Stimulated activated CD8-positive, alpha-beta memory T cell treated with anti-CD3 and anti-CD28 coated beads, Interleukin-4, amount 100 ng/mL, for 1 hour (primary cell): ENCODE measurements at places on chromosomes 3 and 15.

- DNase-seq, result peak; percentile 46
Measured at GRCh38 chr3:10242182-10243065, 5.8 kb upstream of the TATDN2 start.

DNA sequence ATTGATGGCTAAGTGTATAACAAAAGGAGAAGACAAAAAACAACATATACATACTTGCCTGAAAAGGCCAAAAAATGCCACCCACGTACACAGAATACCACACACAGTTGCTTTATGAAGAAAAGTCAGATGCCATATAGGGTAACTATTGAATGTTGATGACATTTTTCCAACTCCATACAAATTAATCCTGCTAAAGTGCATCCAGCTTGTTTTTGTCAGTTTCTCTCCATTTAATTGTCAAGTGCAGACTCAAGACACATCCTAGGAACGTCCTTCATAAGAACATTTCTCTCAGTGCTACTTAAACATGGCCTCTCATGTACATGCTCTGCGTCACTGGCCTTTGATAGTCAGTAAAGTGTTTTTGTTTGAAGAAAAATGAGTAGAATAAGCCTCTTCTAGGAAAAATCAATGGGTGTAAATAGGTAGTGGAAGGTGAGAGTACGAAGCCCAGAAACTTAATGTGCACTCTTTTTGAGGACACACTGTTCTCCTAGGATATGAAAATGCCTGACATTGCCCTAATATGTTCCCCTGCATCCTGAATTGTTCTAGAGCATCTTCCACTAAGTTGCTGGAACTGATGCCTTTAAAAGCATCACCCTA, 267.4 kb upstream of the ATP11B start:
- DNase-seq, result no peak

DNA sequence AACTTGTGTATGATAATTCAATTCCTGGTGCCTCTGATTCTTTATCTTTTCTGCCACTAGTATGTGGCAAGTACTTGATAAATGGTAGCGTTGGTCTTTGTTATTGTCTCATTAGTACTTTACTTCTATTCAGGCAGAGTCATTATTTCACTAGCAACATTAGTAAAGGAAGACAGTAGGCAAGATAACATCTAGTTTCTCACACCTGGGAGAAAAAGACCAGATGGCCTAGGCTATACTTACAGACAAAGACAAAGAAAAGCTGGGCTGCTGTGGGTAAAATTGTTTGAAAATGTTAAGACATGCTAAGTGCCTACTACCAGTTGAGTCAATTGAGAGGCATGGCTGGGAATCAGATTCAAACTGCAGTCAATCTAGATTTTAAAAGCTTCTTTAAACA, 198.7 kb upstream of the CMC1 start:
- no peak for DNase-seq

GRCh38 chr3:115475178-115476041, 147.9 kb upstream of the GAP43 start:
- no peak for DNase-seq

- DNase-seq, result no peak
Measured at GRCh38 chr3:114595522-114596028, 301.7 kb downstream of the TIGIT start.

DNA sequence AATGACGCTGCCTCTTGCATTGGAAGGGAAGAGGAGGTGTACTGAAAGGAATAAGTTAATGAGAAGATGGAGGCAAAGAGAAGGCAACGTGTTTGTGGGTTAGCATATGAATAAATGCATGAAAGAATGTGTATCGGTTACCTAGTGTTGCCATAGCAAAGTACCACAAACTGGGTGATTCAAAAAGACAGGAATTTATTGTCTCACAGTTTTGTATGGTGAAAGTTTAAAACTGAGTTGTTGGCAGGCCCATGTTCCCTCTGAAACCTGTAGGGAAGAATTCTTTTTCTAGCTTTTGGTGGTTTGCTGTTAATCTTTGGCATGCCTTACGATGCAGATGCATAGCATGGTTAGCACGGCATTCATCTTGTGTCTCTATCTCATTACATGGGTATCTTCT, 729.9 kb downstream of the MECOM start:
- no peak for DNase-seq

DNA sequence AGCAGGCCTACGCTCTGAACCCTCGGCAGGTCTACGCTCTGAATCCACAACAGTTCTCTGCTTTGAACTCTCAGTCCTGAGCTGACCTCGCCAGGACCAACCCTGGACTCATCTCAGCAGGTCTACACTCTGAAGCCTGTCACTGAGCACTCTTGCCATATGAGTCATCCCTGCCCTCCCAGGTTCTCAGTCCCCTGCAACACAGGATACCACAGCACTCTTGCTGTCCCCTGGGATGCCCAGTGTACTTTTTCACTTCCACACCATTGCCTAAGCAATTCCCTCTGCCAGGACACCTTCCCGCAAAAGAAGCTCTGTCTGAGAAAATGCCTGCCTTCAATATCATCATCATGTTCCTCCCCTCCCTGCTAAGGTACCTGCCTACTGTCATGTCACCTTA, 42.0 kb downstream of the NUP210 start:
- DNase-seq, result no peak

- DNase-seq, result peak; percentile 77
Measured at GRCh38 chr15:64893481-64894394, 18.0 kb upstream of the ANKDD1A start.

GRCh38 chr3:105274958-105275357, 91.8 kb upstream of the ALCAM start:
- DNase-seq, result no peak

GRCh38 chr3:55442861-55443260, 44.2 kb downstream of the WNT5A start:
- no peak for DNase-seq

- DNase-seq, result no peak
Measured at GRCh38 chr15:96474231-96474664, 143.7 kb downstream of the NR2F2 start.

DNA sequence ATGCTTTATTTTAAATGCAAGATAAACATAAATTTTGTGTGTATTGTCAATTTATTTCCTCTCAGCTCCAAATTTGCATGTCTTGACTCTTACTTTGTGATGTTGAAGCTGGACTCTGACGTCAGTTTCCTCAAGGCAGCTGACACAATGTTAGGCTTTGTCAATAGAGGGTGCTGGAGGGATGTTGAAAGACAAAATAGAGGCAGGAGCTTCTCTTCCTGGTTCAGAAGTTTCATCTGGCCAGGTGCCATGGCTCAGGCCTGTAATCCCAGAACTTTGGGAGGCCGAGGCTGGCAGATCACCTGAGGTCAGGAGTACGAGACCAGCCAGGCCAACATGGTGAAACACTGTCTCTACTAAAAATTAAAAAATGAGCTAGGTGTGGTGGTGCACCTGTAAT, 408.6 kb downstream of the GBE1 start:
- DNase-seq, result no peak

DNA sequence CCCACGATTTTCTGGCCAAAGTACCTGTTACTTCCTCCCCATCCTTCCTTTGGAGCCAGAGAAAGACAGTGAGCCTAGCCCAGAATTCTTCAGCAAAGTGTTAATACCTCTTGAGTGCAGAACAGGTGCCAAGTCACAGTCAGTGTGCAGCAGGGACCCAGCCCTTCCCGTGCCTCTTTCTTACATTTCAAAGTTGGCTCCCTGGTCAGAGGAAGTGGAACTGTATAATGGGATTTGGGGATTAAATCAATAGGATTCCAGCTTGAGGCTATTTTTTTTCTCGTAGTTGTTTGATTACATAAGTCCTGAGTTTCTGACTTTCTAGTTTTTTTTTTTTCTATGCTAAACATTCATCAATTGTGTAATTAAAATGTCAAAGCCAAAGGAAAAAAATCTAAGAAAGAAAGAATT, 52.6 kb upstream of the ABHD10 start:
- no peak for DNase-seq

DNA sequence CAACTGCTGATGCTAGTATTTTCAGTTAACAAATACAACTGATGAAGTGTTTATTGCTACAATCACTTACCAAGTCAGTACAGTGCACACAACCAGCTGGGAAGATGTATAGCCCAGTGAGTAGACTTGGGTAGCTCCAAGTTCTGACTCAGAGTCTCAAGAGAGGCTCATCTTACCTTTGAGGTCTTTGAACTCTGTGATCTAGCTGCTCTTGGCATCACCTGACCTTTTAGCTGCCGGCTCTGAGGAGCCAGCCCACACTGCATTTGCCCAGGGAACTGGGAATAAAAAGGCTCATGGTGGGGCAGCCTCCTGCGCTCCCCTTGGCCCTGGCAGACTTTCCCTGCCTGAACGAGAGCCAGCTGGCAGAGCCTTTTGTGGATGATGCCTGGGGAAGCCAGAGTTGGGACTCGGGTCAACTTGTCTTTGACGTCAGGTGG, 82.6 kb downstream of the CEMIP start:
- DNase-seq, result no peak

GRCh38 chr15:55226127-55226526, 29.4 kb upstream of the RSL24D1 start:
- no peak for DNase-seq

GRCh38 chr3:106386050-106386449, 517.2 kb upstream of the CBLB start:
- no peak for DNase-seq

- no peak for DNase-seq
Measured at GRCh38 chr15:39593656-39594445, 13.0 kb downstream of the THBS1 start.

- no peak for DNase-seq
Measured at GRCh38 chr15:65189102-65189740, 4.1 kb upstream of the CLPX start.

GRCh38 chr15:69941706-69942495, 155.8 kb downstream of the TLE3 start:
- DNase-seq, result no peak

DNA sequence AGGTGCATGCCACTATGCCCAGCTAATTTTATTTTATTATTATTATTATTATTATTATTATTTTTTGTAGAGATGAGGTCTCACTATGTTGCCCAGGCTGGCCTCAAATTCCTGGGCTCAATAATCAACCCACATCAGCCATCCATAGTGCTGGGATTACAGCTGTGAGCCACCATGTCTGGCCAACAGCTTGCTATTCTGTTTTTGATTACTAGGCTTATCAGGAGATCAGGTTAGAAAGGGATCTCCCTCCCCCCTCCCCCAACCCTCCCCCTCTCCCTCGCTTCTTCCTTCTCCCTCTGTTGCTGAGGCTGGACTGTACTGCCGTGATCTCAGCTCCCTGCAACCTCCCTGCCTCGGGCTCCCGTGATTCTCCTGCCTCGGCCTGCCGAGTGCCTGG, 8.6 kb downstream of the CLN6 start:
- no peak for DNase-seq

- DNase-seq, result no peak
Measured at GRCh38 chr3:57872606-57873005, 116.5 kb downstream of the SLMAP start.

DNA sequence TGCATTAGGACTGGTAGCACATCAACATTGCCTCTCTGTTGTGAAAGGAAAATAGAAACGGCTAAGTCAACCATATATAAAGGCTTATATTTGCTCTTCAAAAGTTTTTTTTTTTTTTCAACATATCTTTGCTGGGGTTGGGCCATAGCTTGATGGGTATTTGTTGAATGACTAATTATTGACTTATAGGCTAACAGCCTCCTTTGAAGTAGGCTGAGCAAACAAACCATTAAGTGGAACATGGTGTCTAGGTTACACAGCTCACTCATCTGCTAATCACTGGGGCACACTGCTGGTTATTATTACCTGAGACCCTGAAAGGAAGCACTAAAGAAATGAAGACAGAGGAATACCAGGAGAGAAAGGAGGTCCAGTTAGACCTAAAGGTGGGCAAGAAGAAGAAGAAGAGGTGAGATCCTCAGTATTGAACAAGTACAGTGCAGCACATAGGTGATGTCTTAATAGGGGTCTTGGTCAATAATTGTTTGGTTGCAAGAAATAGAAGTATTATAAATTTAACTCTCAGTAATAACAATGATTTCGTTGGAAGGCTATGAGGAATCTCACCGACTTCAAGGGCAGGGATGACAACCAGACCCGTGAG, 139.4 kb downstream of the RPLP1 start:
- DNase-seq, result no peak

DNA sequence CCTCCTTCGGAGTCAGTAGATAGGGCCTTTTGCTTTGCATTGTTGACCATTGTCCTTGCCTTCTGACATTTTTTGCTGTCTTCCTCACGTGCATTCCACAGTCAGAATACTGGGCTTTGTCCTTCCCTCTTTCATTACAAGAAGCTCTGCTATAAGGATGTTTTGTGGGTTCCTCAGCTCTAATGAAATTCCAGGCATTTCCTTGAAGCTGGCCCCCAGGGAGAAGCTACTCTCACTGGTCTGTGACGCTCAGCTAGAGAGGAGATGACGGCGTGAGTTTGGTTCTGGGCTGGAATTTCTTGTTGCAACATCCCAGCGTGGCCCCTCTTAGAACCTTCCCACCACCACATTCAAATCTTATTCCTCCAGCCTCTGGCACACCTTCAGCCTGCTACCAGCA, 210.2 kb downstream of the TJP1 start:
- DNase-seq, result no peak

DNA sequence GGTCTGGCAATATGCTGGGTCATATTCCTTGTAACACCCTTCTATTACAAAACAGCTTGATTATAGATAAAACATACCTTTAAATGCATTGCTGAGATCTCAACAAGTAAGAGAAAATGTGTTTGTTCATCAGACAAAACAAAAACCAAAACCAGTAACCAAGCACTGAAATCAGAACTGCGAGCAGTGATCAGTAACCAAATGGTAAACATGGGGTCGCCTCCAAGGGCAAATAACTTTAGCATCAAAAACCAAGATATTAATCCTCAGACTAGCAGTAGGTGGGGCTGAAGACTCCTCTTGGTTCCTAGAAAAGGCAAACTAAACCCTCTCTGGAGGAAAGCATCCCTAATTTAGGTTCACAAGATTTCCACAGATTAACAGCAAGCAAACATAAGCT, 6.6 kb upstream of the HESX1 start:
- no peak for DNase-seq

GRCh38 chr15:72690938-72691337, 4.9 kb downstream of the BBS4 start:
- no peak for DNase-seq

DNA sequence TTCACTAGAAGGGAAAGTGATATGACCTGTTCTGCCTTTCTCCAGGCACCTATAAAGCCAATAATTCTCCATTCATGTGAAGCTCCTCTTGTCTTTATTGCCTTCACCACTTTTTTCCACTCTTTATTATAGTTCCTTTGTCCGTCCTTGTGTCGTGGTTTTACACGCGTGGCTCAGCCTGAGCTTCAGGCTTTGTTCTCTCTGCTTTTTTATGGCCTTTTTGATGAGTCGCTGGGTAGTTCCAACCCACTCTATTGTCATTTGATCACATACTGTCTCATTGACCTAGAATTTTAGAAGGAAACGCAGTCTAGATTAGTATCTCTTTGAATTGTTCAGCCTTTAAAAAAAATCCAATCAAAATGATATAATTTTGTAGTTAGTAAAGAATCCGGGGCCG, 403.2 kb downstream of the PTPRG start:
- DNase-seq, result no peak

DNA sequence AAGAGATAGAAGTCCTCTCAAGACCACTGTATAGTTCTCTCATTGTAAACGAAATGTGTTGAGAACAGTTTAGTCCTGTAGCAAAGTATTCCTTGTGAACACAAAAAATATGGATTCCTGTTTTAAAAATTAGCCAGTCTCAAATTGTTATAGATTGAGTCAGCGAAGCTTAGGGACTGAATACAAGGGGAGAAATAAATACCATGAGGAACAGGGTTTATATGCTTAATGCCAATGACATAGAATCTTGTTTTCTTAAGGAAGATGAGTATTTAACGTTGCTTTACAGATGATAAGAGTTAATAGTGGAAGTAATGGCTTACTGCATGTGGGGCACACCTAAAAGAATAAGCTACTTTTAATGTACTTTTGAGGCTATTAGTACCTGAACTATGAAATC, 37.9 kb downstream of the SETD5 start:
- DNase-seq, result no peak

GRCh38 chr3:123026565-123027291, 835 bp downstream of the SEMA5B start:
- no peak for DNase-seq
